K562 (cell line): ENCODE measurements at places on chromosomes 5 and 9. TPM values are rescaled to one million over a fixed set of nuclear protein-coding genes. Genes with fewer than 3 reads are reported as not detected.

DNA sequence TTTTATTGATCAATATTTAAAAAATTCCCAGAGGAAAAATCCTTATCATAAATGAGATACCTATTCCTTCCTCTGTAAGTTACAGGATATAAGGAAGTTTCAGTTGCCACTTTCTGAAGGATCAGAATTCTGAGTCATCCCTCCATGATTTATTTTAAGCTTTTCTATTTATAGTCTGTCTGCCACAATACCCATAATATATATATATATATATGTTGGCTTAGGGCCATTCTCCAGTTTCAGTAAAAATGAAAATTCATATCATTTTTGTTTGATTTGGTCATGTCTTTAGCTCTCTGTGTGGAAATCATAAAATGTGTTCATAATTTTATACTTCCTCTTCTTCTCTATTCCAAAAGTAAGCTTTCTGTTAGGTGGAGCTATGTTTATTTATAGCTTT lies 215.8 kb upstream of the CYLC2 start:
- no peak overlapping the region for H3K27ac ChIP-seq
- H3K4me1 ChIP-seq = no peaks in the 10 kb centered on the region
- H3K4me3 ChIP-seq = no peak overlapping the region
- no peak for DNase-seq

- no peaks in the 10 kb centered on the region for H3K36me3 ChIP-seq
- H3K4me3 ChIP-seq = no peak overlapping the region
- no peak overlapping the region for H3K27ac ChIP-seq
- peak; percentile 52 for DNase-seq
- H3K4me1 ChIP-seq = peaks cover under 1% of the 10 kb centered on the region; the same call in 1 of the 2 replicates
These were observed 271.9 kb downstream of the NSG2 start for GRCh38 chr5:174317256-174317894.

- no peak for DNase-seq
- no peak overlapping the region for H3K27ac ChIP-seq
These were observed 174.0 kb upstream of the NREP start for GRCh38 chr5:111930905-111931461.

Gene PCDHAC1
- polyA plus RNA-seq = not detected in 2 replicates

Gene CCNJL
- not detected in 2 replicates for polyA plus RNA-seq

Gene PCDHGA7
- polyA plus RNA-seq = 0.03 TPM in 1 of 2 replicates, not detected in the other
